Esophagus squamous epithelium (tissue), 5 donors: ENCODE measurements at places on chromosomes 1 and 21. TPM values are rescaled to one million over a fixed set of nuclear protein-coding genes. Genes with fewer than 3 reads are reported as not detected.

Gene RPS27
- 2,096 TPM for total RNA-seq

Gene PEX10
- total RNA-seq = 27.1 TPM

DNA sequence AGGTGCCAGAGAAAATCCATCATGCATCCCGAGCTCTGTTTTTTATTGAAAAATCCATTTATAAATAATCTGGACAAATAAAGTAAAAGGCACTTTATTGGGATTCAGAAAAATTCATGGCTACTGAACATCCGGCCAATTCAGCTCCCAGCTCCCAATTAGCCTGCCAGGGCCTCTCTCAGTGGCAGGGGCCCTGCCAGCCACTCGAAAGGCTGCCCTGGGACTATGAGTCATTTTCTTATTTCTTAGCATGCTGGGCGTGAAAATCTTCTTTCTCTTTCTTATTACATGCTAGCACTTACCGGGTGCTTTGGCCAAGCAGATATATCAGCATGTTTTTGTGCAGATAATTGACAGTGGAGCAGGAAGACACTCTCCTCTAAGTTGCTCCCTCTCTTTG is 283.3 kb downstream of the CAMTA1 start:
- DNase-seq = no peak
- no peaks in the 10 kb centered on the region for H3K36me3 ChIP-seq
- peaks cover 10% of the 10 kb centered on the region for H3K4me1 ChIP-seq
- no peak overlapping the region for H3K4me3 ChIP-seq
- peaks cover 52% of the 10 kb centered on the region for H3K27me3 ChIP-seq

Gene SLFNL1
- total RNA-seq = 0.49 TPM

- no peaks in the 10 kb centered on the region for H3K36me3 ChIP-seq
- H3K27me3 ChIP-seq = no peaks in the 10 kb centered on the region
- DNase-seq = no peak
- H3K27ac ChIP-seq = no peak overlapping the region
- no peaks in the 10 kb centered on the region for H3K4me1 ChIP-seq
- H3K4me3 ChIP-seq = no peak overlapping the region
These were observed 57.3 kb downstream of the RHOU start for GRCh38 chr1:228792601-228793000.

- H3K36me3 ChIP-seq = no peaks in the 10 kb centered on the region
These were observed at the start of gene FLG for GRCh38 chr1:152325111-152325510. FLG (minus strand) TSS chr1:152325239; CDS start chr1:152315456, 9,783 bp downstream.

Gene ZNF648
- not detected for total RNA-seq

DNA sequence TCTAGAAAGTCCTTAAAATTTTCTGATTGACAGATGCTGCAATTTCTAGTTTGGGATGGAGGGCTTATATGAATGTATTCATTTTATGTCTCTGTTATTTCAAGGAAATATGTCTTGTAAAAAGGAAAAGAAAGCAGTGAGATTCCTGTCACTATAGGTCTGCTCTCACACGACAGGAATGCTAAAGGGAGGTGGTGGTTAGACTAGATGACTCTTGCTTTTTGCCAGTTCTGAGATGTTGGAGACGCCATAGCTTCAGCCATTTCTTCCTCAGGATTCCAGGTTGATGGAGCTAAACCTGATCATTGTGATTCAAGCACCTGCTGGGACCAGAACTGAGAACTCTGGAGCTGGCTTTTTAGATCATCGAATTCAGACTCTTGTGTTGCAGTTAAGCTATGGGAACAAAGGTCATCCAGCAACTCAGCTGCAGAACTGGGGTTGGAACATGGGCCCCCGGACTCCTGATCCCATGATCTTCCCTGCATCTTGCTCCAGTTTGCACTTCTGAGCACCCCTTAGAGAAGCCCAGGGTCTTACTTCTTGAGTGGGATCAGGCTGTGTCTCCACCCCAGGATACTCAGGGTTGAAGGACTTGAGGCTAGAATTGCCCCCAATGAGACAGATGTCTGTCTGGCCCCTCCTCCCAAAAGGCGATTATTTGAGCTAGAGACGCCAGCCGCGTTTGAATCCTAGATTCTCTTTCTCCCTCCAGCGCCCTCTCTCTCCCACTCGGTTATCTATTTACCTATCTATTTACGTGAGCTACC is 46.7 kb upstream of the FOXO6 start:
- DNase-seq = no peak
- H3K4me3 ChIP-seq = no peak overlapping the region
- H3K4me1 ChIP-seq = no peaks in the 10 kb centered on the region

- no peak for DNase-seq
- no peaks in the 10 kb centered on the region for H3K36me3 ChIP-seq
- no peaks in the 10 kb centered on the region for H3K4me1 ChIP-seq
- H3K4me3 ChIP-seq = no peak overlapping the region
These were observed 51.2 kb downstream of the OPTC start for GRCh38 chr1:203544978-203545816.

Gene LINGO4
- total RNA-seq = not detected

- H3K4me1 ChIP-seq = no peaks in the 10 kb centered on the region
- H3K36me3 ChIP-seq = no peaks in the 10 kb centered on the region
- no peak for DNase-seq
- no peak overlapping the region for H3K27ac ChIP-seq
- H3K4me3 ChIP-seq = no peak overlapping the region
- H3K27me3 ChIP-seq = no peaks in the 10 kb centered on the region
These were observed 2132.1 kb downstream of the NCAM2 start for GRCh38 chr21:23130308-23130707.

GRCh38 chr1:100943533-100943932 is 47.6 kb downstream of the SLC30A7 start:
- no peak overlapping the region for H3K27ac ChIP-seq
- H3K36me3 ChIP-seq = no peaks in the 10 kb centered on the region
- H3K27me3 ChIP-seq = no peaks in the 10 kb centered on the region
- no peak for DNase-seq
- no peak overlapping the region for H3K4me3 ChIP-seq
- H3K4me1 ChIP-seq = no peaks in the 10 kb centered on the region

Gene KHDRBS1
- 70.2 TPM for total RNA-seq

DNA sequence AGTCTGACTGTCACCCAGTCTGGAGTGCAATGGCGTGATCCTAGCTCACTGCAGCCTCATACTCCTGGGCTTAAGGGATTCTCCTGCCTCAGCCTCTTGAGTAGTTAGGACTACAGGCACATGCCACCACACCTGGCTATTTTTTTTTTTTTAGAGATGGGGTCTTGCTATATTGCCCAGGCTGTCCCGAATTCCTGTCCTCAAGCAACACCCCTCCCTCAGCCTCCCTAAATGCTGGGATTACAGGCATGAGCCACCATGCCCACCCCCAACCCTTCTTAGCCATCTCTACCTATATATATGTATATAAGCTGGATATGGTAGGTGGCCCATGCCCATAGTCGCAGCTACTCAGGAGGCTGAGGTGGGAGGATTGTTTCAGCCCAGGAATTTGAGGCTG is 13.4 kb upstream of the SLC25A44 start:
- H3K36me3 ChIP-seq = no peaks in the 10 kb centered on the region
- no peak overlapping the region for H3K4me3 ChIP-seq
- DNase-seq = no peak
